RKO (cell line): ENCODE measurements at places on chromosomes 3 and 15.
A peak's percentile ranks its signal among the peaks of the same experiment; 100 is the strongest.

DNA sequence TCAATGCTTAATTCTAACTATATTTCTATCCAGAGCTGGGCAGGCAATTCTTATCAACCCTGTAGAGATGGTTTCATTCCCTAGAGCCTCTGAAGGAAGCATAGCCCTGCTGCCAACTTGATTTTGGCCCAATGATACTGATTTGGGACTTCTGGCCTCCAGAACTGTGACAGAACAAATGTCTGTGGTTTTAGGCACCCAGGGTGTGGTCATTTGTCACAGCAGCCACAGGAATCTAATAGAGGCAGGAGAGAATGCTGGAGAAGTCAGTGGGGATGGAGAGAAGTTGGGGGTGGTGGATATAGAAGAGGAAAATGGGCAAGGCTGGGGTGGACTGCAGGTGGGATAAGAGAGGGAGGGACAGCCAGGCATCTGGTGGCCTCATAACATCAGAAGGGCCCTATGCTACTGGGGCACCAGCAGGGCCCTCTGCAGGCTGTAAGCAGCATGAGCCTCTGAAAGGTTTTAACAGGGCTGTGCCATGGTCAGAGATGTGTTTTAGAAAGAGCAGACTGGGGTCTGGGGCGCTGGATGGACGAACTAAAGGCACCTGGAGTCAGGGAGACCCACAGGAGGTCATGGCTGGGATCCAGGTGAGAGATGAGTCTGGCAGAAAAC lies 19.8 kb downstream of the MRPS11 start:
- no peak for DNase-seq

- DNase-seq = peak; percentile 30
These were observed 294.8 kb downstream of the MCTP2 start for GRCh38 chr15:94526071-94526689.

GRCh38 chr3:119809249-119810017 lies 27.5 kb downstream of the NR1I2 start:
- DNase-seq = no peak

- DNase-seq = no peak
These were observed 644.5 kb upstream of the GRM7 start for GRCh38 chr3:6216135-6217026.

DNA sequence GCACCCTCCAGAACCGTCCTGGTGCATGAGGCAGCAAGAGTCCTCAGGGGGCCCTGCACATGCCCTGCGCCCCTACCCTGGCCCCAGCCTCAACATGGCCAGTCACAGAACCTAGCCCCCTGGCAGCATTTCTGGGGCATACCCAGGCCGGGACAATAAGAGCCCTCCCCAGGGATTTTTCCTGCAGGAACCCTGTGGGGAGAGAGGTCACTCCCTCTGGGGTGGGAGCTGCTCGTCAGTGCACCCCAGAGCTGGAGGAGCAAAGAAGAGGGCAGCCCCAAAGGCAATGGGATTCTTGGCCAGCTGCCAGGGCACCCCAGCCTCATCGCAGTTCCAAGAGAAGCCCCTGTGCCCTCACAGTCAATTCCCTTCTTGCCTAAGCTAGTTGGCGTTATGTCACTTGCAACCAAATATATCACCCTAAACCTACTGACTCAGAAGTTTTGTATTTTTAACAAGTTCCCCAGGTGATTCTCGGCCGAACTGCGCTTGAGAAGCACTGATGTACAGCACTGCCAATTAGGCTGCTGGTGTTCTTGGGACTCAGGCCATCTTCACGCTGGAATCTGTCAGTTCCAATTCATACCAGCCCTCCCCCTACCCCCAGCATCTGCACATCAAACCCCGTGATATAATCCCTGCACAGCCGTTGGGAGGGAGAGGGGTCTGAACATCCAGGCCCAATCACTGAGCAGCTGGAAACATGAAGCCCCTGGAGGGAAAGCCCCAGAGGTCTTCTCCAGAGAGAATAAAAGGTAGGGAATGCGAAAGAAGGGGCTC lies 87.5 kb upstream of the PRR20G start:
- no peak for DNase-seq

DNA sequence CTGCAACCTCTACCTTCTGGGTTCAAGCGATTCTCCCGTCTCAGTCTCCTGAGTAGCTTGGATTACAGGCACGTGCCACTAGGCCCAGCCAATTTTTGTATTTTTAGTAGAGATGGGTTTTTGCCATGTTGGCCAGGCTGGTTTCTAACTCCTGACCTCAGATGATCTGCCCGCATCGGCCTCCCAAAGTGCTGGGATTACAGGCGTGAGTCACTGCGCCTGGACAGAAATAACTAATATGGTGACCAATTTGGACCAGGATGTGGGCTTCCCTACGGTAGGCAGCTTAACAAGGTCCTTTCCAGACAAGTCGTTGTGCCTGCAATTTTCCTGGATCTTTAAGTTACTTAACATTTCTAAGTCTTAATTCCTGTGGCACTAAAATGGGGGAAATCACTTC lies 14.8 kb downstream of the WDR53 start:
- DNase-seq = no peak

GRCh38 chr3:39140341-39140971 lies 12.9 kb downstream of the CSRNP1 start:
- DNase-seq = no peak

DNA sequence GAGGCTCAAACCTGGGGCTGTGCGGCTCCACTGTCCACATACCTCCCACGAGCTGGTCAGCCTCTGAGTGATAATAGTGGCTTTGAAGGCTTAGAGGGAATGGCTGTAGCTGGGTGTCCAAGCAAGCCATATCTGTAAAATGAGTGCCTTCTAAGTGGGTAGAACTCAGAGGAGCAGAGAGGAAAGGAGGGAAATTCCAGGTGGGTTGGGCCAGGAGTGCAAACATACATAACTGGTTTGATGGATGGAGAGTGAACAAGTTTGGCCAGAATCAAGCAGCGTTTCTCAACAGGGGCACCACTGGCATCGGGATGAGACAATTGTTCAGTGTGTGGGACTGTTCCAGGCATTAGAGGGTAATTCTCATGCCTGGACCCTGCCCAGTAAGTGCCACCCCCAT lies 91.1 kb downstream of the ASB7 start:
- no peak for DNase-seq

- peak; percentile 37 for DNase-seq
These were observed at the start of gene PHLDB2 for GRCh38 chr3:111859061-111859973. PHLDB2 (plus strand) TSS chr3:111859265; CDS start chr3:111884078, 24,813 bp downstream.

DNA sequence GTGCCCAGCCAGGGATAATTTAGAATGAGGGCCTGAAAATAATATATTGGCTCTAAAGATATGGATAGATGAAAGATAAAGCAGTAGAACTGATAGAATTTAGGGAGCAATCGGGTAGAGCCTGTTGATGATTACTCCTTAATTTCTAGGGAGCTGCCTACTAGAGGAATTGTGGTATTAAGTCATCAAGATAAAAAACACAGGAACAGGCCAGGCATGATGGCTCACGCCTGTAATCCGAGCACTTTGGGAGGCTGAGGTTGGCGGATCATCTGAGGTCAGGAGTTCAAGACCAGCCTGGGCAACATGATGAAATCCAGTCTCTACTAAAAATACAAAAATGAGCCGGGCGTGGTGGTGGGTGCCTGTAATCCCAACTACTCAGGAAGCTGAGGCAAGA lies 130.4 kb downstream of the PCCB start:
- peak; percentile 40 for DNase-seq

DNA sequence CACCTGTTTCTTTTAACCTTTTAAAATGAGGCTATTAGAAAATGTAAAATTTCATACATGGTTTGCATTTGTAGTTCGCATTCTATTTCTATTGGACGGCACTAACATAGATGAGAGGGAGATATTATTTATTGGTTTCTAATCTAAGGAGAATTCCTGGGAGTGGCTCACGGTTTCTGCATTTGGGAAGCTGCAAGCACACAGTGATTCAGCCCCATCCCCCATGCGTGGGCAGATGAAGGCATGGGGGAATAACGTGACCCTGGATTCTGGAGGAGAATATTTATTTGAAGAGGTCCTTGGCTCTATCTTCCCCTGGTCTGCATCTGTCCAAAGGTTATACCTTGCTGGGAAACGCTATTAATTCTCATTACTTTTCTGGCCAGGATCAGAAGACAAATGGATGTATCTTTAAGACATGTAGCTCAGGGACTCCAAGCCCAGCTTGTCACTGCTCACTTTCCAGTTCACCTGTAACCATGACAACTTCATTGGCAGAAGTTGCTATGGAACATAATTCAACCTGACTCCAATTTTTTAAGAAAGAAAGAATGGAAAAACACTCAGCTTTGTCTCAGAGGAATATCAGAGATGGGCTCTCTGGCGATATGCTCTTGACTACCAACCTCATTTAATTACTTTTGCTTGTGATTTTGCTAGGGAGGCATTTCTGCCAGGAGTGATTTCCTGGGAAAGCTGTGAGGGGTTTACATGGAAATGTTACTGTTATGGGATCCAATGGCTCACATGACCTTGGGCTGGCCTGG lies 27.2 kb upstream of the POMGNT2 start:
- no peak for DNase-seq

DNA sequence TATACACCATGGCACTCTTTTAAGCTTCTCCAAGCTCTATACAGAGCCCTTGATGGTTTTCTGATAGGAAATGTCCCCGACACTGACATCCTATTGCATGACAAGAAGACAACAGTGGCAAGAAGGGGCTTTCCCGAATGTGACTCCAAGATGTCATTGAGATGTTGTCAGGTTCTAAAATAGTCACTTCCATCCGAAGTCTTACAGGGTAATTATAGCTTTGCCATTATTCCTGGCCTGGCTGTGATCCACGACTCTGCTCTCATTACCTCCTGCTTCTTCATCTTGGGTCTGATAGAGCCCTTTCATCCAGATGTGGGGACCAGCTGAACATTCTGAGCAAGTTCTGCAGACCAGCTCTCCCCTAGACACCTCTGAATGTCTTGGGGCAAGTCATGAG lies 40.6 kb upstream of the ADAMTS9 start:
- DNase-seq = no peak

DNA sequence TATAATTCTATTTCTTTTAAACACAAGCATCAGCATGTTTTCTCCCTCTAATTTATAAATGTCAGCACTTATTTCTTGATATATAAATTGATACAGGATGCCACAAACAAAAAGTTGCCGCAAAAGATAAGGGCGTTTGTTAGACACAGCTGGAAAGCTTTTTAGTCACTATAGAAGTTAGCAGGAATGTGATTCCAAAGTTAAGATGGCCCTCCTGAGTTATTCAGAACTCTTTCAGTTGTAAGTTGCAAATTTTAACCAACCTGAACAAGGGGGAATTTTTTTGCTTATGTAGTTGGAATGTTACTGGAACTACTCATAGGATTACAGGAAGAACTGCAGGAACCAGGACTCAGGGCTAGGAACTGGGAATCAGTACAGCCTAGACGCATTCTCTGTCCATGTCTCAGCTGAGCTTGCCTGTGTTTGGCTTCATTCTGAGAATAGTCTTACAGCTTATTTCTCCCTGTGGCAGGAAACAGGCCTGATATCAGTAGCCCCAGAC lies 166.3 kb downstream of the VGLL4 start:
- no peak for DNase-seq

GRCh38 chr3:157624801-157625200 lies 121.6 kb upstream of the VEPH1 start:
- peak; percentile 42 for DNase-seq

GRCh38 chr3:120646771-120647432 lies 35.1 kb downstream of the HGD start:
- no peak for DNase-seq

- no peak for DNase-seq
These were observed 14.4 kb upstream of the XYLB start for GRCh38 chr3:38332201-38332600.

DNA sequence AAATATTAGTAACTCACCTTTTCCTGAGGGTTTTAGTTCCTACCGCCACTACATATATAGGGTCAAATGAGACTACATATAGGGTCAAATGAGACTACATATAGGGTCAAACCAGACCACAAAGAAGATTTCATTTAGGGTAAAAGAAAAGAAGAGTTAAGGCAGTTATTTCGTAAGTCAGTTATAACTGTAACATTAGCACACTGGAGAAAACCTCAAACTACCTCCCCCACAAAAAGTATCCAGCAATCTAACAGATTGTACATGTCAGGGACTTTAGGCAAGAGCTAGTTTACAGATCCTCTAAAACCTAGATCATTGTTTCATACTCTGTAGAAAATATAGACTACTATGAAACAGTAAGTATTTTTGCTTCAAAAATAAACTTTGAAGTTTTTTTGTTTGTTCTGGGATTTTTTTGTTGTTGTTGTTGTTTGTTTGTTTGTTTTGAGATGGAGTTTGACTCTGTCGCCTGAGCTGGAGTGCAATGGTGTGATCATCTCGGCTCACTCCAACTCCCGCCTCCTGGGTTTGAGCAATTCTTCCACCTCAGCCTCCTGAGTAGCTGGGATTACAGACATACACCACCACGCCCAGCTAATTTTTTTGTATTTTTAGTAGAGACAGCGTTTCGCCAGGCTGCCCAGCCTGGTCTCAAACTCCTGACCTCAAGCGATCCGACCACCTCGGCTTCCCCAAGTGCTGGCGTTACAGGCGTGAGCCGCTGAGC lies 92.4 kb upstream of the CGNL1 start:
- no peak for DNase-seq

DNA sequence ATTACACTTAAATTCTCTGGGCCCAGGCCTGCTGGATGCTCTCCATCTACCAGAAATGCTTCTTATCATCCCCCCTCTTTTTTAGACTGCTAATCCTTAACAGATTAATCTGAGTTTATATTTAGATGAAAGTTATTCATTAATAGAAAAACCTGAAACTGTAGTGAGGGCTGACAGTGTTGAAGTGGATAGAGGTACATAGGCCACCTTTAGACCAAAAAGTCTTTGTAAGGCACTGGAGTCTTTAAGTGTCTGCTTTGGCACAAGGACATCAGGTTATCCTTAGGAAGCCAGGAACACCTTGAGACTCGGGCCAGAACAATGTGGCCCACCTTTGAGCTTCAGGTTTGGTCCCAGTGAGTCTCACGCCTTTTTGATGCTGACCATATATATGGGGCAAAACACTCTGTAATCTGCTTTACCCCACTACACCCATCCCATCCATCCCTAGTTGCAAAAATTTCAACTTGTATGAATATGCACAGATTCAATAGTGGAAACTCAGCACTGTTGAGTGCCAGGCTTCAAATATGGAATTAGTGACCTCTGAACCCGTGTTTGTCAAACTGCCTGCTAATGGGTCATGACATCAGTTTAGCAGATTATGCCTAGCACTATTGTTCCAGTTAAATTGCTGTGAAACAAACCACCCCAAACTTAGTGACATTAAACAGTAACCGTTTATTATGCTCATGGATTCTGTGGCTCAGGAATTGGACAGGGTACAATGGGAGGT lies 44.0 kb downstream of the PDE8A start:
- DNase-seq = no peak

DNA sequence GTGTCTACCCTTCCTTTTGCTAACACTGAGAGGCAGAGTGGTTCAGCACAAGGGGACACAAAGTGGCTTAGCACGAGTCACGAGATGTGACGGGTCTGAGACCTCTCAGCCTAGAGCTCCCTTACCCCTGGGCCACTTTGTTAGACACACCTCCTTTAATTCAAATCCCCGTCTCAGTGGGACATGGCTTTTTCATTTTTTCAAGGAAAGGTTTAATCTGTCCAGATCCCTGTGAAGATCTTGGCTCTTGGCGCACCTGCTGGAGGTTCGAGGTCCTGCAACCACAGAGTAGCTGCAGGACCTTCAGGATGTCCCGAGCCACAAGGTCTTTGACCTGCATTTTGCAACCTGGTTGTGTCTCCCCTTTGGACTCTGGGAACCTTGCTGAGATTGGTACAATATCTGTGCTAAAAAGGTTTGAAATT lies 52.0 kb downstream of the LPP start:
- DNase-seq = peak; percentile 23

- no peak for DNase-seq
These were observed 815.1 kb downstream of the VGLL3 start for GRCh38 chr3:86175593-86176444.
